Spinal cord (tissue), 10 donors: ENCODE measurements at places on chromosomes 13 and 19.
A peak's percentile ranks its signal among the peaks of the same experiment; 100 is the strongest.

DNA sequence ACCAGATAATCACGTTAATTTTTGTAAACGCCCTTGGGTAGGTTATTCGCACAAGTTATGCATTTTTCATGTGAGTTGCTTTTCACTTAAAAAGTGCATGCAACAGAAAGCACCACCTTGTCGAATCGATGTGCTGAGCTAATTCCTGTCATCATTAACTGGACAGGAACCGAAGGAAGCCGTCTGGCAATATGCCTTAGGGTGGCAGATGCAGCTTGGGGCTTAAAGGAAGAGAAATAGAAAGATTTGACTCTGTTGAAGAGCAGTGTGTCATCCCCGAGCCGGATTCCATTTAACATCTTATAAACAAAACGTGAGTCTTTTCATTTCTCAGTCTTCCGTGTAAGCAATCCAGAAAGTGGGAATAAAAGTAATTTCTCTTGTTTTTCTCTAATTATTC, 70.0 kb downstream of the ATP11A start:
- H3K27ac ChIP-seq = no peak overlapping the region
- no peaks in the 10 kb centered on the region for H3K27me3 ChIP-seq
- DNase-seq = no peak
- no peak overlapping the region for H3K4me3 ChIP-seq
- H3K4me1 ChIP-seq = peaks cover 24% of the 10 kb centered on the region

DNA sequence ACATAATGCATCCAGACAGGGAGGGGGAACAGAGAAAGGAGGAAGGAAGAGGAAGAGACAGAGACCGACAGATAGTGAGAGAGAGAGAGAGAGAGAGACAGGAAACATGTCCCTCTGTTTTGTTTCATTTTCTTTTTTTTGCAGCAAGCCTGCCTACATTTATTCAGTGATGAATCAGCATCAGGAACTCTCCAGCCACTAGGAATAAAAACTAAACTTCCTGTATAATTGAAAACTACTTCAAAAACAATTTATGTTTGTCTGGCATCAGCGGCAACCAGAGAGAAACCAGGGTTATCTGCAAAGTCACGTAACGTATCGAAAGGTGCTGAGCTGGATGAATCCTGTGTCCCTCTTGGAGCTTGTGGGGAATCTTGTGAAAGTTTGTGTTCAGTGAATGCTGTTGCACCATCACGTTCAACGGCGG, 148.6 kb upstream of the SOX21 start:
- H3K36me3 ChIP-seq = no peaks in the 10 kb centered on the region
- H3K27me3 ChIP-seq = peaks cover 3% of the 10 kb centered on the region
- no peak overlapping the region for H3K27ac ChIP-seq
- no peak overlapping the region for H3K4me3 ChIP-seq

DNA sequence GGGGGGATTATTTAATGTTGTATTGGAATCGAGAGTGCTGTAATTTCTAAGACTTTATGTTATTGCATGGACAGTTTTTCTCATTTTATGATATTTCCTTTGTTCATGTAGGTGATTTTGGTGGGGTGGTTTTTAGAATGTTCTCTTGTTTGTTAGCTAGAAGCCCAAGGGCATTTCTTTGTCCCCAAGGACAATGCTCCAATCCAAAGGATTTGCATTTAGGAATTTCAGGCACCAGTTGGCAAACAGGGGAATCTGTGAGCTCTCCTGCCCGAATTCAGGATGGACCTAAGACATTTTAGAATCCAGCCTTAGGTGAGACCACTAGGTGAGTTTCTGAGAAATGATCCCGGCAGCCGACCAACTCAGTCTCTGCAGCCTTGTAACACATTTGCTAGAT, 324.9 kb downstream of the KCNRG start:
- no peaks in the 10 kb centered on the region for H3K27me3 ChIP-seq
- peaks cover 8% of the 10 kb centered on the region for H3K4me1 ChIP-seq
- H3K27ac ChIP-seq = no peak overlapping the region
- no peak for DNase-seq
- H3K4me3 ChIP-seq = no peak overlapping the region

DNA sequence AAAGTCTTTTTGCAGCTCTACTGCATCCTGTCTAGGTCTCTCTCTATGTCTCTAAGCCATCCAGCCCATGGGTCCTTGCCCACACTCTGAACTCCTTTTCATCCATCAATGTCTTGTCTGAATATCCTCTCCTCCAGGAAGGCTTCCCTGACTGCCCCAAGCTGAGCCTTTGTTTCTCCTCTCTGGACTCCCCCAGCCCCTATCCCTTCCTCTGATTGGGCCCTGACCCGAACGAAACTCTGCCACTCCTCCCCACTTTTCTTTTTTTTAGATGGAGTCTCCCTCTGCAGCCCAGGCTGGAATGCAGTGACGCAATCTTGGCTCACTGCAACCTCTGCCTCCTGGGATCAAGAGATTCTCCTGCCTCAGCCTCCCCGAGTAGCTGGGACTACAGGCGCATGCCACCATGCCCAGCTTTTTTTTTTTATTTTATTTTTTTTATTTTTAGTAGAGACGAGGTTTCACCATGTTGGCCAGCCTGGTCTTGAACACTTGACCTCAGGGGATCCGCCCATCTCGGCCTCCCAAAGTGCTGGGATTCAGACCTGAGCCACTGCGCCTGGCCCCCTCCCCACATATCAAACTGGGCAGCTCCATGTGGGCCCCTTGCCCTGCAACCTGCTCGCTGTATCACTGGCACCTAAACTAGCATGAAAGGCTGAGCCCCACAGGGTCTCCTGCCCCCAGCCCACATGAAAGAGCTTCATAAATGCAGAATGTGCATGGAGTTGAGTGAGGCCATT, 870 bp upstream of the UNC13A start:
- no peaks in the 10 kb centered on the region for H3K36me3 ChIP-seq
- DNase-seq = no peak
- peaks cover 5% of the 10 kb centered on the region for H3K27me3 ChIP-seq
- no peak overlapping the region for H3K27ac ChIP-seq

DNA sequence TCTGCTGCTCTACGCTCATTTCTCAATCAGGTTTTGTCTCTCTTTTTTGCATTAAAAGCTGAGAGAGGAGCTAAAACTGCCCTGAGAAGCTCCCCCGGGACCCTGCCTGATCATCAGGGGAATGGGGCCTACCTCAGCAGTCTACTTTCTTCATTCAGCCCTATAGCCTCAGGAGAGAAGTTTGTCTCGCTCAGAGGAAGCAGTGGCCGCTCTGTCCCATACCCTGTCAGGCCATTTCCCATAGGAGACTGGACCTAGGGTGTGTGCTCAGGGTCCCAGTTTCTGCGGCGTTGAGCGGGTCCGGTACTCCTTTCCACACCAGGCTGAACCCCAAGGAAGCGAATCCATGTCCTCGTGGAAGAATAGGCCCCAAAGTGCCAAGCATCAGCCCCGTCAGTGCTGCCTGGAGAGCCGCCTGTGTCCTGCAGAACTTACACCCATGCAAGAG, 21.7 kb downstream of the UBE2L5 start:
- no peaks in the 10 kb centered on the region for H3K27me3 ChIP-seq
- no peak for DNase-seq
- H3K4me3 ChIP-seq = no peak overlapping the region
- no peak overlapping the region for H3K27ac ChIP-seq
- no peaks in the 10 kb centered on the region for H3K36me3 ChIP-seq

DNA sequence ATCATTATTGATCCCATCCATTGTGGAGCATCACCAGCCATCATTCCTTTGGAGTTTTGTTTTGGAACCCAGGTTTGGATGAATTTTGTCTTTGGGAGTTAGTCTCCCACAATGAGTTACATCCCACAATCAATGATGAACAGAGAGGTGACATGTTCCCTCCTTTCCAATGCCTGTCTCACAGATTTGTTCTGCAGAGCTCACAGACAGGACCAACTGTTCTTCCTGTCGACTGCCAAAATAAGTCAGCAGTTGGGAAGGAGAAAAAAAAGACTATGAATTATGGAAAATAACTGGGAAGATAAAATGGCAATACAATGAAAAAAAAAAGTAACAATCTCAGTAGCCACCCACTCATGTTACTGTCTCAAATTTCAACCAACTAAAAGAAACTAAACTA, 489.1 kb downstream of the MYO16 start:
- no peak overlapping the region for H3K4me3 ChIP-seq
- H3K27me3 ChIP-seq = no peaks in the 10 kb centered on the region
- H3K27ac ChIP-seq = no peak overlapping the region
- H3K4me1 ChIP-seq = no peaks in the 10 kb centered on the region
- no peak for DNase-seq

DNA sequence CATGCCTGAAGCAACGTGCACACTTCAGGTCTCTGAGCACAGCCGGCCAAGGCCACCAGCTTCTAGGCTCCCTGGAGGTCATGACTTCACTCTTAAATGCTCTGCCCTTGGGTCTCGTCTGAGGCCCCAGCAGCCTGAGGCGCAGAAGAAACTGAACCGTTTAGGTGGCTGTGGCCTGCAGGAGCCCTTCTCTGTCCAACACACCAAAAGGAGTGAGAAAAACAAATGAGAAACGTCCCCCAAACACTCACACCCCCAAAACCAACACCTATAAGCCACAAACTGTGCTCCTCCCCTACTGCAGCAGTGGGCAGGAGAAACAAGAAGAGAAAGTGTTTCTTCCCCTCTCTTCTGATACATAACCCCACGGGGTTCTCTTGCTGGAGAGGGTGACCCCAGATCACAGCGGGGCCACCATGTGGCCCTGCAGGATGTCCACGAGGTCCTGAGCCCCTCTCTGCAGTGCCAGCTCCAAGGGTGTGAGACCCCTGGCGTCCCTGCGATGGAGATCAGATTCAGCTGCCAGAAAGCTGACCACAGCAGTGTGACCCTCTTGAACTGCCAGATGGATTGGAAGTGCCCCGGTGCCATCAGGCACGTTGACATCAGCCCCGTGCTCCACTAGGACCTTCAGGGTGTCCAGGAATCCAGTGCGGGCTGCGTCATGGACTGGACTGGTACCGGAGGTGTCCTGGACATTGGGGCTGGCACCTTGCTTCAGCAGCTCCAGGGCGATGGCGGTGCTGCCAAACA, 1.0 kb upstream of the KRI1 start:
- peak overlapping the region; percentile 86 for H3K27ac ChIP-seq
- peak overlapping the region; percentile 83 for H3K4me3 ChIP-seq
- DNase-seq = no peak

DNA sequence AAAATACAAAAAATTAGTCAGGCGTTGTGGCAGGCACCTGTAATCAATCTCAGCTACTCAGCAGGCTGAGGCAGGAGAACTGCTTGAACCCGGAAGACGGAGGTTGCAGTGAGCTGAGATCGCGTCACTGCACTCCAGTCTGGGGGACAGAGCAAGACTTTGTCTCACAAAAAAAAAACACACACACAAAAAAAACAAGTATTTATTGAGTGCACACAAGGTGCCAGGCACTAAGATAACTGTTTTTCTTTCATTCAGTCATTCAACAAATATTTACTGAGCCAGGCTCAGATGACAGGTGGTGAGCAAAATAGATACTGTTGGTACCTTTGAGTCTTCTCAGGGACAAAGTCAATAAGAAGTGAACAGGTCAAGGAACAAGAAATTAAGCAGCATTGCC, 6.3 kb downstream of the CIB3 start:
- H3K36me3 ChIP-seq = no peaks in the 10 kb centered on the region
- H3K27ac ChIP-seq = no peak overlapping the region
- no peak for DNase-seq
- peaks cover 2% of the 10 kb centered on the region for H3K27me3 ChIP-seq

DNA sequence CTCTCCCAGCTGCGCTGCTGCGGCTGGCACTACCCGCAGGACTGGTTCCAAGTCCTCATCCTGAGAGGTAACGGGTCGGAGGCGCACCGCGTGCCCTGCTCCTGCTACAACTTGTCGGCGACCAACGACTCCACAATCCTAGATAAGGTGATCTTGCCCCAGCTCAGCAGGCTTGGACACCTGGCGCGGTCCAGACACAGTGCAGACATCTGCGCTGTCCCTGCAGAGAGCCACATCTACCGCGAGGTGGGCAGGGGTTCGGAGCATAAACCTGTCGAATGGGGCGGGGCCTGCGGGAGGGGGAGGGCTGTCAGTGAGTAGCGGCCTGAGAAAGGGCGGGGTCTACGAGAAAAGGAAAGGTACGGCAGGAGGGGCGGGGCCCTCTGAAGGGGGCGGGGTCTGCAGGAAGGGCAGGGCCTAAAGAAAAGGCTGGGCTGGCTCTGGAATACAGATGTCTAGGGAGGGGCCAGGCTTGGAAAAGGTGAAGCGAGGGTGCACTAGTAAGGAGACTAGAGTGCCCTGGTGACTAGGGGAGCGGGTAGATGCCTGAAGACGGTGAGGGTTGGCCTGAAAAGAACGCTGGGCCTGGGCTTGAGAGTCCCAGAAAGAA, 3.6 kb downstream of the CD37 start:
- H3K27ac ChIP-seq = peak overlapping the region; percentile 11
- no peak for DNase-seq
- H3K4me3 ChIP-seq = peak overlapping the region; percentile 31
- peaks cover 30% of the 10 kb centered on the region for H3K36me3 ChIP-seq

DNA sequence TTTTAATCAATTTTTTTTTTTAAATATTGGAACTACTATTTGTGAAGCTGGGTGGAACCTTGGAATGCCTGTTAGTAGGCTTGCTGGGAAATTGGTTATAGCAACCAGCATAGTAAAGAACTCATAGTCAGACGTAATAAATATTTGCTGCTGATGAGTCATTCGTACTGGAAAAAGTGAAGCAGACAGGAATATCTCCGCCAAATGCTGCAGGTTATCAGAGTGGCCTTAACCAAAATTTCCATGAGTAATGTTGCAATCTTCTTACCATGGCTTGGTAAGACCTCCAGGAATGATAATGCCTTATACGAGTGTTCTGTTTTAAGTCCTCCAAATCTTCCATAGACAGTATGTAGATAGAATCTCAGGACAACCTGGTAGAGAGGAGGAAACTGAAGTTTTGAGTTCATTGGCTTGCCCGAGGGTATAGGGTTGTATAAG, 34.2 kb downstream of the MBNL2 start:
- DNase-seq = no peak
- H3K27ac ChIP-seq = no peak overlapping the region
- H3K4me3 ChIP-seq = no peak overlapping the region
- no peaks in the 10 kb centered on the region for H3K36me3 ChIP-seq
- peaks cover 20% of the 10 kb centered on the region for H3K4me1 ChIP-seq

- H3K27me3 ChIP-seq = no peaks in the 10 kb centered on the region
- H3K36me3 ChIP-seq = no peaks in the 10 kb centered on the region
- no peaks in the 10 kb centered on the region for H3K4me1 ChIP-seq
- no peak overlapping the region for H3K27ac ChIP-seq
Measured at GRCh38 chr13:42149136-42149535, 100.7 kb downstream of the DGKH start.

GRCh38 chr13:107375701-107376340, 807.9 kb upstream of the ARGLU1 start:
- H3K27ac ChIP-seq = no peak overlapping the region
- H3K36me3 ChIP-seq = no peaks in the 10 kb centered on the region
- H3K27me3 ChIP-seq = no peaks in the 10 kb centered on the region
